Stimulated activated CD8-positive, alpha-beta memory T cell treated with anti-CD3 and anti-CD28 coated beads, Interleukin-2, amount 100 ng/mL, for 1 hour (primary cell): ENCODE measurements at places on chromosomes 2 and 18.

- no peak for DNase-seq
These were observed 209.1 kb upstream of the ID2 start for GRCh38 chr2:8472545-8473323.

- no peak for DNase-seq
These were observed 116.9 kb upstream of the FHL2 start for GRCh38 chr2:105515581-105516415.

- DNase-seq: no peak
These were observed 11.2 kb upstream of the TEX51 start for GRCh38 chr2:126887506-126887905.

GRCh38 chr2:180352620-180353019 lies 345.5 kb upstream of the CWC22 start:
- DNase-seq: no peak

- DNase-seq: no peak
These were observed 4.4 kb upstream of the CYP1B1 start for GRCh38 chr2:38080346-38080745.

GRCh38 chr2:168179592-168179991 lies 67.8 kb downstream of the STK39 start:
- DNase-seq: no peak

DNA sequence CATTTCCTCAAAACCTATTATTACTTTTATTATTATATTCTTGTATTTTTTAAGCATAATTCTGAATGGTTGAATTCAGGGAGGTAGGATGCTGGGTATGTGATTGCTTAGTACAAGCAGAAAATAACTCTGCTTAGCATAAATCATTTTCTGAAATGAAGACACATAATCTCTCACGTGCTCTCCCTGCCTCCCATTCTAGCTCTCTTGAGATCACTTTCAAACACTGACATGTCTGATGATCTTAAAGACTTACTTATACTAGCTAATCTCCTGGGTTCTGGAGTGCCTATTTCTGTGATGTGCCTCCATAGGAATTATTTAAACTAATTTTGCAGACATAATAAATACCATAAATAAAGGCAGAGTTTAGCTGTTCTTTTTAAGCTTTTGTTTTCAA lies 1136.0 kb downstream of the SUCLG1 start:
- DNase-seq: no peak

DNA sequence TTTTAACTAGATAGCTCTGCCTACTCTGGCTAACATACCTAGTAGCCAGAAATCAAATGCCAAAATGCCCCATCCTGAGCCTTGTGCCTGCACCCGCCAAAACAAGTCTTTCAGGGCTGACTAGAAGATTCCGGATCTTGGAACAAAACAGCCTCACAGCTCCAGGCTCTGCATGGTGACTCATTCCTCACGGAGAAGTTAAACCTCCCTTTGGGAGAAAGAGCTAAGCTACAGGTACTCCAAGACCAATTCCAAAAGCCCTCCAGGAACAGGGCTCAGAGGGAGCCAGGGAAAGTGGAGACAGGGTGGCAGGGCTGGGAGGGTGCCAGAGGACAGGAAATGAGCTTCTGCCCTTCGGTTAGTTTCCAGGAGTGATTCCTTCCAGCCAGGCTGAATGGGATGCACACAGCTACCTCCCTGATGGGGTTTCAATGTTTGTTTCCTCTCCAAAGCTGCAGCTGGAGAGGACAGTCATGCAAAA lies 295.6 kb downstream of the TNS1 start:
- DNase-seq: no peak

DNA sequence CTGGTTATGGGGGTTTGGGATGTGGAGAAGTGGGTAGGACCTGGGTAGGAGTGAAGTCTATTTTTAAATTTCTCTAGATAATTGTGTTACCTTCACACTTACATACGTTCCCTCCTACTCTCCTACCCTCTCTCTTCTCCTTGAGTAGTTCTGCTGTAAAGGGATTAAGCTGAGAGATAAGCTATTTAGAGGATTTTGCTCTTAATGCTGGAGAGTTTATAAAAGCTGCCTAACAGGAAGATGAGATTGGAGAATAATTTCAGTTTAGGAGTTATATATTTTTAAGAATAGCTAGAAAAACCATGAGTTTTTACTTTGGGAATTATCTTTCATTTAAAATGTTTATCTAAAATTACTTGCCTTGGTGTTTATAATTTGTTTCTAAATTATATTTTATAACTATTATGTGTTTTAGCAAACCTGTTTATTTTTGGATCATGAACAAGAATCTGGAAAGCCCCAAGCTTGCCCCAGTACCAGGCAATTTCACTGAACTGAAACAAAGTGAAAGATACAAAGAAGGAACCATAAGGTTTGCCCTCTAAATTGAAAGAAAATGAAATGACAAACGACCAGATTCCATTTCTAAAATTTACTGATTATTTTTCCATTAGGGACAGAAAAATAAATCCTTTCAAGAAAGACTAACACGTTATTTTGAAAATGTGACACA lies 101.5 kb downstream of the ZNF532 start:
- no peak for DNase-seq

- no peak for DNase-seq
These were observed 315.8 kb upstream of the NRP2 start for GRCh38 chr2:205366336-205367060.

- DNase-seq: no peak
These were observed 20.9 kb downstream of the NAPG start for GRCh38 chr18:10546557-10547300.

GRCh38 chr2:233063269-233063975 lies 3.3 kb downstream of the INPP5D start:
- DNase-seq: no peak

- no peak for DNase-seq
These were observed 728 bp downstream of the FAM168B start for GRCh38 chr2:131092458-131093005.

- no peak for DNase-seq
These were observed 43.4 kb downstream of the NABP1 start for GRCh38 chr2:191721331-191721730.

DNA sequence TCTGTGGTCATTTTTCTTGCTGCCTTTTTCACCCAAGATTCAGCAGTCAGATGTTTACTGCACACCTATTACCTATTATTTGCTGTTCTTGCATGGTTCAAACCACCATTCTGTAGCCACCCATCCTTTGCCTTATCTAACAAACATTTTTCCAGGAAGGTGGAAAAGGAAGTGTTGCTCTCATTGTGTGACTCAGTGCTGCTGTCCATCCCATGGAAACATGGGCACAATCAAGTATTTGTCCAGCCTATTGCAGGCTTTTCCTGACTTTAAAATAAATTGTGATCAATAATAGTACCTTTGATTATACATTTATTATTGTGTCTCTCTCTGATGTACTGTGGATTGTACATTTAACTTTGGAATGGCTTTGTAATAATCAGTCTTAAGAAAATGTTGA lies 53.2 kb downstream of the USP14 start:
- DNase-seq: no peak

DNA sequence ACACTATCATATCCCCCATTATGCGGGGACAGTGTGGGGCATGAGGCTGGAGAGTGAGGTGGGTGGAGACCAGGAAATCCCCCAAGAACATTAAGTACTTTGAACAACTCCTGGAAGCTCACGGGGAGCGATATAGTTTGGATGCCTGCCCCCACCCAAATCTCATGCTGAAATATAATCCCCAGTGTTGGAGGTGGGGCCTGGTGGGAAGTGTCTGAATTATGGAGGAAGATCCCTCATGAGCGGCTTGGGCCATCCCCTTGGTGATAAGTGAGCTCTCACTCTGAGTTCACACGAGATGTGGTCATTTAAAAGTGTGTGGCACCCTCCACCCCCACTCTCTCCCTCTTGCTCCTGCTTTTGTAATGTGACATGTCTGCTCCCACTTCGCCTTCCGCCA lies 97.1 kb upstream of the TMEM200C start:
- DNase-seq: no peak

DNA sequence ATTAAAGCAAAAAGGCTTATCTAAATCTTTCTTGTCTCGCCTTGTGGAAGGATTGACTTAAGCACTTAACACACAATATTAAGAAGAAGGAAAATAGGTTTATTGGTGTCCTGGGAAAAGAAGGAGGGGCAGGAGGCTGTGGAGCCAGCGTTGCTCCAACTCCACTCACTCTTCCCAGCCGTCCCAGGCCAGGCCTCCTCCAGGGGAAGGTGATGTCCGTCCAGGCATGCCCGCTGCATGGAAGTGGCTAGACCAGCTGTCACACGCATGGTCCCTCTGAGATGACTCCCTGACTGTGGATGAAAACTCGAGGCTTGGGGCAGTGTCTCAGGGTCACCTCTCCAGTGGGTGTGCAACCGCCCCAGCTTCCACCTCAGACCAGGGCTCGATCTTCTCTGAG lies 281.1 kb downstream of the GALR1 start:
- no peak for DNase-seq

- DNase-seq: no peak
These were observed 234.4 kb downstream of the BCL11A start for GRCh38 chr2:60319031-60319547.

DNA sequence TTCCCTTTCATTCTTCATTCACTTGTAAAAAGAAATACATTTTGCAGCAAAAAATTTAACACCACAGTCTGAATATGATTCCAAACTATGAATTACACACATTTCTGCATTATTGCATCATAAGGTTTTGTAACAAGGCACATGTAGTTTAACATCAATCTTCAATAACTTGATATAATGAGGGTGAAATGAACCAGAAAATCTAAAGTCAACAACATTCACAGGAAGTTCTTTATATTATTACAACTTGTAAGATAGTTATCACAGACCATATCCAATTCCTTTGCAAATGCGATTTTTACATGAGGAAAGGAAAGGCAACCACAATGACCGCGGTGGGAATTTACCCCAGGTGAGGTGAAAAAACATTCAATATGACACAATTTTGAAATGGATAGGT lies 213.3 kb downstream of the NAPG start:
- DNase-seq: no peak

- DNase-seq: no peak
These were observed 99.8 kb downstream of the AFF3 start for GRCh38 chr2:100042562-100042961.

- no peak for DNase-seq
These were observed 184.8 kb downstream of the CAMKMT start for GRCh38 chr2:44546459-44547127.

GRCh38 chr2:102796337-102796736 lies 34.5 kb downstream of the TMEM182 start:
- DNase-seq: no peak

- no peak for DNase-seq
These were observed 62.7 kb upstream of the NRP2 start for GRCh38 chr2:205619600-205619999.

DNA sequence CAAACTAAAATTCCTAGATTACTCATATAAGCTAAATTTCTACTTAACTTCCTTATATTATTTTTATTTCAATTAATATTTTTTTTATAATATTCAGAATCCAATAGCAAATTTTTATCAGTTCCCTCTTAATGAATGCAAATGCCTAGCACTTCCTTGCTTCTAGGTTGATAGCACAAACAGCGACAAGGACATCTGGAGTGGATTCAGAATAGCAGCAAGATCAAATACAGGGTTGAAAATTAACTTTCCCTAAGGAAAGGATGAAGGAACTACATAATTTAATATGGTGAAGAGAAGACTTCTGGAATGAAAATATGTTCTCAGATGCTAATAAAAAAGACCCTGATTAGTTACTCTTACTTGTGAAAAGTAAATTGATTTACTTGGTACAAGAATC lies 64.5 kb downstream of the PIGN start:
- DNase-seq: no peak

- DNase-seq: no peak
These were observed 65.2 kb downstream of the POU3F3 start for GRCh38 chr2:104919127-104919526.

DNA sequence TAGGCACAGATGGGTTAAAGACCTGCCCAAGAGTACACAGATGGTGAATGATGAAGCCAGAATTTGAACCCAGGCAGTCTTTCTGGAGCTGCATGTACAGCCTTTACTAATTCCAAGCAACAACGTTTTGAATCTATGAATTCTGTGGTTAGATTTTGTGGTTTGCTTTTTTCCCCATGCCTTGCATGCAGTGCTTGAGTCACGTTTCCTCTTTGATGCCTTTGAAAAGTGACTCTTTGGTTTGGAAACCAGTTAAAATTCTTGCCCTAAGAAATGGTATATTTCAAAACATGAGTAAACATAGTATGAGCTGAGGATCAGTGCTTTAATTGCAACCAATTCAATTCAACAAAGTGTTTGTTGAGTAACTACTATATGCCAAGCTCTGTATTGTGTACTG lies 48.2 kb upstream of the PPM1B start:
- no peak for DNase-seq

- DNase-seq: no peak
These were observed 39.9 kb downstream of the TMEM178A start for GRCh38 chr2:39705638-39706037.

DNA sequence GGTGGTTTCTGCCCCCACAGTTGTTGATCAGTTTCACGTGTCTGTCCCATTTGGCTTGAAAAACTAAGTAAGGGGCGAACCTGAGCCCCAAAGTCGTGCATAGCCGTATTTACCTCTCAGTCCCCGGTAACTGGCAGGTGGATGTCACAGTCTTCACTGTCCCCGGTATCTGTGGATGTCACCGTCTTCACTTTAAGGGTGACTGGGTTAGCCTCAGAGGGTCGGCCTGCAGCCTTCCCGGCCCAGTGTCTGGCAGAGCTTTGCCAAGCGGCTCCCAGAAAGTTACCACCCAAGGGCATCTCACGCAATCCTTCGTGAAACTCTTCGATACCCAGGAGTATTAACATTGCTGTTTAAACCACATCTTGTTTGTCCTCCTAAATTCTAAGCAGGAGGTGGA lies 125.3 kb upstream of the CTDP1 start:
- no peak for DNase-seq

- no peak for DNase-seq
These were observed 279.6 kb upstream of the ID2 start for GRCh38 chr2:8402222-8402621.

- no peak for DNase-seq
These were observed 74.1 kb upstream of the GLI2 start for GRCh38 chr2:120661551-120661950.

DNA sequence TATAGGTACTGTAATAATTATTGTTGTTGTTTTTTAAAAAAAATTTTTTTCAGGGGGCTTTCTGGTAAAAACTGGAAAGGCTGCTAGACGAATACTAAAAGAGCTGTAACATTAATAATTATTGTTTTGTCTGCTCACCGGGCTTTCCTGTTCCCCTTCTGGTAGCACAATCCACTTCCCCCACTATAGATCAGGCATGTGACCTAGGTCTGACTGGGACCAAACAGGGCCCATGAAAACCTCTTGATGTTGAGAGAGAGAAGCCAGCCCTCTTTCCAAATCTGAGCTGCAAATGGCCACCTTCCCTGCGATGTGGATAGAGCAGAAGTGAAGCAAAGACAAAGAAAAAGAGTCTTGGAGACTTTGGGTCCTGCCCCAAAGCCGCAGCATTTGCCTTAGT lies 23.4 kb downstream of the SH2D6 start:
- DNase-seq: no peak

DNA sequence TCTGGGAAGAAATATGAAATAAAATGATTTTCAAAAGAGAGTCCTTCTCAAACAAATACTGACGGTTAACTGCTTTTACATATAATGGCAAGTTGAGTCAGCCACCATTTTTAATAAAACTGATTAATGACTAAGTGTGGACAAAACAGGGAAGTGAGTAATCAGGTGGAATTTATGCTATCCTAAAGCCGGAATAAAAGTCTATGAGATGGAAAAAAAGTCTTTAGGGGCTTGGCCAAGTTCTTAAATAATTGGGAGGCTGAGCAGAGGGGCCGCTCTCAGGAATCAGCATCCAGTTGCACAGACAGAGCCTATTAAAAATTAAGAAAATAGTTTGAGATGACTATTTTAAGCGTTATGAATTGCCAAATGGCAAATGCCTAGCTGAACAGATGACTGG lies 58.6 kb upstream of the AFF3 start:
- no peak for DNase-seq

GRCh38 chr2:49959961-49960553 lies 805.7 kb upstream of the FSHR start:
- no peak for DNase-seq
